ENCODE measurements at places on chromosomes 3 and 15. TPM values are rescaled to one million over a fixed set of nuclear protein-coding genes. Genes with fewer than 3 reads are reported as not detected.
A peak's percentile ranks its signal among the peaks of the same experiment; 100 is the strongest.

GRCh38 chr15:50904211-50904610 is 4.3 kb upstream of the AP4E1 start:
- no peaks in the 10 kb centered on the region for H3K36me3 ChIP-seq
- DNase-seq = no peak
- H3K4me3 ChIP-seq = no peak overlapping the region

- H3K27ac ChIP-seq = peak overlapping the region; percentile 8
- no peak overlapping the region for H3K4me3 ChIP-seq
- H3K27me3 ChIP-seq = no peaks in the 10 kb centered on the region
- H3K4me1 ChIP-seq = peaks cover 9% of the 10 kb centered on the region
- peak; percentile 64 for DNase-seq
These were observed 43.6 kb upstream of the SRGAP3 start for GRCh38 chr3:9293076-9293475.

DNA sequence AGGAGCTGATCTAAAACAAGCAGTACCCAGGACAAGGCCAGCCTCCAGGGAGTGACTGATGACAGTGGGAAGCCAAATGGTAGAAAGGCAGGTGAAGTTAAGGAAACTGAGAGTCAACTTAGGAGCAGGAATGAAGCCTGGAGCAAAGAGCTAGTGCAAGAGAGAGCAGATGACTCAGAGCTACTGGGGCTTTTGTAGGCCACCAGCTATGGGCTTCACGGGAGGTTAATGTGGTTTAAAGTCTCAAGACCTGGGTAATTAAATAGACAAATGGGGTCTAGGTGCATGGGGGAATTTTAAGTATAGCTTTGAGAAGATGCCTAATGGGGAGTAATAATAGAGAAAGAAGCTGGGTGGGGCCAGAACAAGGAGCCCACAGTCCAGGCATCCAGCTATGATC is 3.1 kb downstream of the CD86 start:
- H3K4me1 ChIP-seq = no peaks in the 10 kb centered on the region
- no peak overlapping the region for H3K4me3 ChIP-seq
- H3K27ac ChIP-seq = no peak overlapping the region
- no peaks in the 10 kb centered on the region for H3K36me3 ChIP-seq
- DNase-seq = no peak
- no peaks in the 10 kb centered on the region for H3K27me3 ChIP-seq

DNA sequence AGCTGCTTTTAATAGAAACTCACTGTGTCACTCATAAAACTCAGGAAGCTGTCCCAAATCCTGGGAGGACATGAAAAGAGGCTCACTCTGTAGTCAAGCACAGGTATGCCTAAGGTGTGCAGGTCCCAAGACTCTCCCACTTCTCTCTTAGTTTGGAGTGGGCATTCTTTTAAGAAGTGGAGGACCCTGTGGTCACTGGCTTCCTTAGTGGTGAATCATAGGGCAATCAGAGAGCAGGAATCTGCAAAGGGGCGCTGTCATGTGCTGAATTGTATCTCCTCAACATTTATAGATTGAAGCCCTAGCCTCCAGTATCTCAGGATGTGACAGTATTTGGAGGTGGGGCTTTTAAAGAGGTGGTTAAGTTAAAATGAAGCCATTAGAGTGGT is 47.2 kb upstream of the ZBTB38 start:
- no peaks in the 10 kb centered on the region for H3K27me3 ChIP-seq
- no peaks in the 10 kb centered on the region for H3K36me3 ChIP-seq
- DNase-seq = peak; percentile 16
- H3K4me1 ChIP-seq = 0 out of 2 replicates have a peak, but pooled peaks cover 5% of the 10 kb centered on the region
- H3K4me3 ChIP-seq = no peak overlapping the region

- H3K36me3 ChIP-seq = peaks cover 9% of the 10 kb centered on the region
- 0 out of 2 replicates have a peak overlapping the region, but pooled peaks have one; percentile 6 for H3K4me3 ChIP-seq
- DNase-seq = no peak
- peak overlapping the region; percentile 28 for H3K27ac ChIP-seq
These were observed 12.5 kb downstream of the FLNB start for GRCh38 chr3:58020783-58021071.

DNA sequence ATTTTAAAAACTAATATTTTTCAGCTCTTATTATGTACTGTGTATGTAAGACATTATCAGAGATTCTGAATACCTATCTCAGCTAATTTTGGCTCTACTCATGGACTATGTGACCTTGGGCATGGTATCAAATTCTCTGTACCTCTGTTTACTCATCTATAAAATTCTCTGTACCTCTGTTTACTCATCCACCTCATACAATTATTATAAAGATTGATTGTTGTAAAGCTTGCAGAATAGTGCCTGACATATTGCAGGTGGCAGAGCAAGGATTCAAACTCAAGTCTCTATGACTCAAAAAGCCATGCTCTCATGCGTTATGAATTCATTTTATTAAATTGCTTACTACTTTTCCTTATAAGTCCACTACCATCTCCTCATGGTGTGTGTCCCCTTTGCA is 151.9 kb upstream of the ARL6 start:
- H3K27ac ChIP-seq = no peak overlapping the region
- no peaks in the 10 kb centered on the region for H3K4me1 ChIP-seq
- H3K36me3 ChIP-seq = no peaks in the 10 kb centered on the region
- DNase-seq = no peak
- H3K4me3 ChIP-seq = no peak overlapping the region

GRCh38 chr3:81851176-81851575 is 89.7 kb upstream of the GBE1 start:
- H3K27ac ChIP-seq = no peak overlapping the region
- no peak for DNase-seq
- no peak overlapping the region for H3K4me3 ChIP-seq
- no peaks in the 10 kb centered on the region for H3K27me3 ChIP-seq

GRCh38 chr3:43759297-43759782 is 68.6 kb downstream of the ABHD5 start:
- no peaks in the 10 kb centered on the region for H3K27me3 ChIP-seq
- H3K4me1 ChIP-seq = peaks cover 35% of the 10 kb centered on the region
- peak; percentile 83 for DNase-seq
- H3K36me3 ChIP-seq = no peaks in the 10 kb centered on the region

The FAM81A gene
- total RNA-seq = 2.5 TPM

The TGM5 gene
- not detected for total RNA-seq

The CCR3 gene
- total RNA-seq = not detected
